ENCODE measurements at places on chromosomes 12 and 14. TPM values are rescaled to one million over a fixed set of nuclear protein-coding genes. Genes with fewer than 3 reads are reported as not detected.

Gene ADAM21
- total RNA-seq: 13.7 TPM

Gene PLEK2
- total RNA-seq: 4.2 TPM

Gene BCL11B
- 4.7 TPM for total RNA-seq

Gene DGKA
- total RNA-seq: 28.9 TPM

Gene TAS2R46
- 3.2 TPM for total RNA-seq

Gene PLEKHD1
- total RNA-seq: 0.87 TPM

Gene GLI1
- 18.0 TPM for total RNA-seq

Gene DHH
- 148 TPM for total RNA-seq

- H3K27me3 ChIP-seq: no peaks in the 10 kb centered on the region
- H3K4me1 ChIP-seq: no peaks in the 10 kb centered on the region
- H3K27ac ChIP-seq: no peak overlapping the region
- DNase-seq: no peak
- no peaks in the 10 kb centered on the region for H3K36me3 ChIP-seq
- H3K4me3 ChIP-seq: no peak overlapping the region
Observed at GRCh38 chr12:105091476-105092206, 7.4 kb upstream of the ALDH1L2 start.

GRCh38 chr14:105214324-105214915 is 33.3 kb upstream of the NUDT14 start:
- no peaks in the 10 kb centered on the region for H3K36me3 ChIP-seq
- H3K4me1 ChIP-seq: no peaks in the 10 kb centered on the region
- no peak for DNase-seq
- H3K4me3 ChIP-seq: no peak overlapping the region
- H3K27ac ChIP-seq: no peak overlapping the region
- H3K27me3 ChIP-seq: no peaks in the 10 kb centered on the region

GRCh38 chr12:71440763-71441748 is 1.5 kb downstream of the LGR5 start:
- peaks cover 7% of the 10 kb centered on the region for H3K4me1 ChIP-seq
- no peaks in the 10 kb centered on the region for H3K27me3 ChIP-seq
- no peak overlapping the region for H3K27ac ChIP-seq

GRCh38 chr12:29578070-29578469 is 80.6 kb upstream of the OVCH1 start:
- H3K4me3 ChIP-seq: no peak overlapping the region
- no peak overlapping the region for H3K27ac ChIP-seq
- no peaks in the 10 kb centered on the region for H3K27me3 ChIP-seq
- H3K36me3 ChIP-seq: no peaks in the 10 kb centered on the region
- DNase-seq: no peak

DNA sequence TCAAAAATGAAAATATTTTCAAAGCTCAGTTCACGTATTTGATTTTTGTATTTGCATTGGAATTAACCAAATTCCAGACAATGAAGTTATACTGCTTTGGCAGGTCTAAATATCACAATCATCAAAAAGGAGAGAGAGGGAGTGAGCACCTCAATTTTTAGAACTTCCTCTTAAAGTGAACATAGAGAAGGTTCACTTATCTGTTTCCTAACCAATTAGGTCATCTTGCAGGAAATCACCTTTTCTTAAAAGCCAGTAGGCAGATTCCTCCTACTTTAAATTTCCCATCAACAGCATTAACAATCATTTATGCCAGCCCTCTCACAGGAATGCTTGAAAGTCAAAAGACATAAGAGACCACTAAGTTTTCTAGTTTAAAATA is 388.7 kb downstream of the ZFP36L1 start:
- no peaks in the 10 kb centered on the region for H3K27me3 ChIP-seq
- peak overlapping the region; percentile 52 for H3K27ac ChIP-seq
- H3K4me3 ChIP-seq: no peak overlapping the region
- H3K4me1 ChIP-seq: peaks cover 38% of the 10 kb centered on the region

- H3K27me3 ChIP-seq: no peaks in the 10 kb centered on the region
- no peak overlapping the region for H3K27ac ChIP-seq
- H3K4me1 ChIP-seq: no peaks in the 10 kb centered on the region
Observed at GRCh38 chr14:102985665-102986064, 63.2 kb downstream of the AMN start.

GRCh38 chr14:52883658-52884057 is 67.2 kb downstream of the FERMT2 start:
- H3K4me1 ChIP-seq: no peaks in the 10 kb centered on the region
- DNase-seq: no peak
- no peak overlapping the region for H3K4me3 ChIP-seq
- no peak overlapping the region for H3K27ac ChIP-seq
- no peaks in the 10 kb centered on the region for H3K36me3 ChIP-seq
- no peaks in the 10 kb centered on the region for H3K27me3 ChIP-seq

DNA sequence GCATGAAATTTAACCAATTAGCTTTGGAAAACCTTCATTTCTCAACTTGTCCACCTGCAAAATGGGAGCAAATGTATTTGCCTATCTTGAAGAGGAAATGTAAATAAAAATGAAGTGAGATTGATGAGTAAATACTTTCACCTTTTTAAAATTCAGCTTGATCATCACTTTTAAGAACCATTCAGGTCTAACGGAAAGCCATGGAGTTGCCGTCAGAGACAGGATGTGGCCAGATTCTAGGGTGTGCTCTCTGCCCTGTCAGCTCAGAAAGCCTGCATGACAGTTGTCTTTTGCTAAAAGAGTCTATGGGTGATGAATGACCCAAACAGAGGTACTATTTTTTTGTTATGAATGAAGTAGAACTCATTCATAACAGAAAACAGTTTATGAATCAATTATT is 104.3 kb upstream of the SLC35F4 start:
- H3K4me1 ChIP-seq: no peaks in the 10 kb centered on the region
- DNase-seq: no peak
- no peaks in the 10 kb centered on the region for H3K36me3 ChIP-seq
- no peak overlapping the region for H3K4me3 ChIP-seq
- no peak overlapping the region for H3K27ac ChIP-seq

DNA sequence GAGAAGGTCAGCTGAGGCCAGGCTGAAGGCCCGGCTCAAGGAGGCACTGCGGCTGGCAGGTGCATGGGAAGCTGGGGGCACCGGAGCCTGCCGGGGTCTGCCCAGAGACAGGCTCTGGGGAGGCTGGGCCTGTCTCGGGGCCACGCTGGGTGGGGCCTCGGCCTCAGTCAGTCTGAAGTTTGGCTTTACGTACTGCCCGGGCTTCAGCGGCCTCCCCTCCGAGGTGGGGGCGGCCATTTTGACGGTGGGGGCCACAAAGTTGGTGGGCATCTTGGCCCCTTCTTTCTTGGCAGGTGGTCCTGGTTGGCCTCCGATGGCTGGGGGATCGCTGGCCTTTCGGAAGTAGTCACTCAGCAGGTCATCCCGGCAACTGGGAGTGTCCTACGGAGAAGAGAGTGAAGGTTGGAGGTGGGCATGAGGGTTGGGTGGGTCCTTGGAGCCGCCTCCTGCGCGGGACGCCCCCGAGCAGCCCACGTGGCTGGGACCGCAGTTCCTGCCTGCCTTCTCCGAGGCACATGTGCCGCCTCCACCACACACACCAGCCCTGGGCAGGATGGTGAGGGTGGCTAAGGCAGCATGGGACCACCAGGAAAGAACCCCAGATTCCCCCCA is 28.9 kb upstream of the GPR68 start:
- no peaks in the 10 kb centered on the region for H3K27me3 ChIP-seq
- H3K27ac ChIP-seq: no peak overlapping the region
- peaks cover 37% of the 10 kb centered on the region for H3K4me1 ChIP-seq
- no peak for DNase-seq

- no peak for DNase-seq
- H3K27me3 ChIP-seq: no peaks in the 10 kb centered on the region
- H3K27ac ChIP-seq: no peak overlapping the region
- H3K4me3 ChIP-seq: no peak overlapping the region
- no peaks in the 10 kb centered on the region for H3K4me1 ChIP-seq
Observed at GRCh38 chr12:115474539-115475353, 790.8 kb upstream of the TBX3 start.

DNA sequence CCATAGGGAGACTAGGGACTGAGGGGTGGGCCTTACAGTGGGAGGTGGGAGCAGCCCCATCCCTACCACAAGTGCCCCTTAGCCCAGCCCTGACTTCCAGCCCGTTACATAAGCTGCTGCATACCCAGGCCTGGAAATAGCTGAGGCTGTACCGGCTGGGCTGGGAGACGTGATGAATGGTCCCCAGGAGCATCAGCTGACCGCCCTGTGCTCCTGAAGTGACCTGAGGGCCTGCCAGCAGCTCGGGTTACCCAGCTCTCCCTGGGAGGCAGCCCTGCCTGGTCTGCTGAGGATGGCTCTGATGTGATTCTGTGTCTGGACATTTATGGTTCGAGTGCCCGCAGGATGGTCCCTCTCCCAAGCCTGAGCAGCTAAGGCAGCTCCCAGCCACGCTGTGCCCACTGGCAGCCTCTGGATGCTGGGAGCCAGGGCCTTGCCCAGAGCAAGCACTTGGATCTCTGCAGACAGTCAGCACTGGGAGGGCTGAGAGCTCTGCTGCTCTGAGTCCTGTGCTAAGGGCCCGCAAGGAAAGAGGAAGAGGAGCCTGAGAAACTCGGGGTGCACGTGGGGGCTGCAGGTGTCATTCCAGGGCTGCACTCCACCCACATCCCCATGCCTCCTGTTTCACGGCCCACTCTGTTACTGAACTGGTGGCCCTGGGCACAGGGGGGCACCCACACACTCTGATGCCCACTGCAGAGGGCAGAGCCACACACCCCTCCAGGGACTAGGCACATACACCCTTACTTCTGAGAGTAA is 20.5 kb downstream of the TAMALIN start:
- peaks cover 25% of the 10 kb centered on the region for H3K4me1 ChIP-seq
- no peaks in the 10 kb centered on the region for H3K27me3 ChIP-seq
- DNase-seq: no peak
- H3K4me3 ChIP-seq: no peak overlapping the region
- no peaks in the 10 kb centered on the region for H3K36me3 ChIP-seq

DNA sequence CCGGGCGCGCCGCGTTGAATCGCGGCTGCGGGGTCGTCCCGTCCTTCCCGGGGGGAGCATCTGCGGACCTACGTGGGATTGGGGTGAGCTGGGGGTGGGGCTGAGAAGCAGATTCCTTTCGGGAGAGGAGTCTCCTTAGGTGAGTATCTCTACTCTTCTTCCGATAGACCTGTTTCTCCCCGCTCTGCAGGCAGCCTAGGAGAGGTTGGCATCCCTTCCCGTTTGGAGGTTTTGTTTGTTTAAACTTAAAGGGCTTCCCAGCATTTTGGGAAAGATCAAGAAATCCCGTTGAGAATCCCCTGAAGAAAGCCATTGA is 411 bp downstream of the TTLL5 start:
- no peaks in the 10 kb centered on the region for H3K27me3 ChIP-seq
- H3K27ac ChIP-seq: peak overlapping the region; percentile 83
- no peak for DNase-seq
- no peaks in the 10 kb centered on the region for H3K36me3 ChIP-seq
- H3K4me1 ChIP-seq: peaks cover 18% of the 10 kb centered on the region

DNA sequence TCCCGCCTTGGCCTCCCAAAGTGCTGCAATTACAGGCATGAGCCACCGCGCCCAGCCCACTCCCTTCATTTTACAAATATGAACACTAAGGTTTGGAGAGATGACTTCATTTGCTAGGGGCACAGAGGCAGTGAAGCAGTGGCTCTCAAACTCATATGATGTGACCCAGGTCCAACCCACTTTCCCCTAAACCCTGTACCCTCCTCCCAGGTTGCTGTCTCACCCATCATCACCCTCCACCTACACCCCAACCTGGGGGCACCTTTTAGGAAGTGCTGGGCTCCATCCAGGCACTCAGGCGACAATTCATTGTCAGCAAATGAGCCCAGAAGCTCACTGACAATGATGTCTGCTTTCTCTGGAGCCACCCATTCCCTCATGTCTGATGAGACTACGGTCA is 4.8 kb upstream of the RBM23 start:
- DNase-seq: no peak
- no peak overlapping the region for H3K27ac ChIP-seq
- no peak overlapping the region for H3K4me3 ChIP-seq
- H3K27me3 ChIP-seq: no peaks in the 10 kb centered on the region
- peaks cover 17% of the 10 kb centered on the region for H3K4me1 ChIP-seq
- no peaks in the 10 kb centered on the region for H3K36me3 ChIP-seq

- no peaks in the 10 kb centered on the region for H3K4me1 ChIP-seq
- H3K36me3 ChIP-seq: no peaks in the 10 kb centered on the region
- H3K27me3 ChIP-seq: no peaks in the 10 kb centered on the region
- H3K4me3 ChIP-seq: no peak overlapping the region
- no peak for DNase-seq
Observed at GRCh38 chr14:60815371-60815770, 80.8 kb downstream of the MNAT1 start.

DNA sequence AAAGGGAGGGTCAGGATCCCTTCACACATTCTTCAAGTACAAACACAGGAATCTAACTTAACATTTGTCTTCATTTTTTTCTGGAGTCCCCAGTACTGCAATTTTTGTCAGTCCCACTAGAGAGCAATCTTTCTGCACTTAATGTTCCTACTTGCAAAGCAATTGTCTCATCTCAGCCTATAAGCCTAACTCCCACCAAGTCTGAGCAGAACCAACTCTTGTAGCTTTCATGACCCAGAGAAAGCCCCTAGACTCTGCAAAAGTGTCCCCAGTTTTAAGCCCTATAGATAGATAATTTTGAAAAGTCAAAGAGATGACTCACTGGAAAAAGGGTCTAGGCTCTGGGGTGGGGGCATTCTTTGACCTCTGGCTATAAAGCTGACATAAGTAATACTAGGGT is 1.8 kb upstream of the ZBTB39 start:
- no peaks in the 10 kb centered on the region for H3K36me3 ChIP-seq
- H3K27ac ChIP-seq: no peak overlapping the region
- peaks cover 14% of the 10 kb centered on the region for H3K4me1 ChIP-seq

GRCh38 chr14:54354096-54354495 is 42.7 kb upstream of the CDKN3 start:
- H3K27ac ChIP-seq: no peak overlapping the region
- H3K27me3 ChIP-seq: no peaks in the 10 kb centered on the region
- H3K4me1 ChIP-seq: peaks cover 18% of the 10 kb centered on the region
- H3K36me3 ChIP-seq: no peaks in the 10 kb centered on the region

GRCh38 chr14:92004062-92004461 is 35.8 kb downstream of the TRIP11 start:
- H3K27me3 ChIP-seq: no peaks in the 10 kb centered on the region
- H3K27ac ChIP-seq: no peak overlapping the region
- no peak for DNase-seq
- H3K36me3 ChIP-seq: no peaks in the 10 kb centered on the region
- no peaks in the 10 kb centered on the region for H3K4me1 ChIP-seq

GRCh38 chr12:64682572-64683277 is 72.4 kb downstream of the RASSF3 start:
- DNase-seq: no peak
- no peaks in the 10 kb centered on the region for H3K27me3 ChIP-seq
- no peaks in the 10 kb centered on the region for H3K4me1 ChIP-seq
- H3K27ac ChIP-seq: no peak overlapping the region
- no peaks in the 10 kb centered on the region for H3K36me3 ChIP-seq

- no peaks in the 10 kb centered on the region for H3K36me3 ChIP-seq
- no peaks in the 10 kb centered on the region for H3K4me1 ChIP-seq
- no peaks in the 10 kb centered on the region for H3K27me3 ChIP-seq
- no peak overlapping the region for H3K4me3 ChIP-seq
Observed at GRCh38 chr12:108967869-108968540, 52.9 kb downstream of the SVOP start.

DNA sequence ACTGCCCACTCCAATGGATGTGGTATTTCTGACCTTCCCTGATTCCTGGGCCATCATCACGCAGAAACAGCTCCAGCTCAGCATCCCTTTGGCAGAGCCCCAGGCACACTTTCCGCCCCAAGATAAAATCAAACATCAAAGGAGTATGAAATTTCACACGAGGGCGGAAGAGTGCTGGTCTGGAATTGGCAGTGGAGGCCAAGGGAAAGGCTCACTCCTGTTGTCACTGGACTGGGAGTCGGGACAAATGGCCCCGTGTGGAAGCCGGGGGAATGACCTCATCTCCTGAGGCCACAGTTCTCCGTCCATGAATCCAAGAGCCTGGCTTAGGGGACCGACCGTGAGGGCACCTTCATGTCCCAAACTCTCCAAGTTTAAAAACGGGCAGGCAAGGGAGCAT is 40.9 kb downstream of the FZD10 start:
- no peaks in the 10 kb centered on the region for H3K36me3 ChIP-seq
- DNase-seq: no peak
- H3K4me1 ChIP-seq: no peaks in the 10 kb centered on the region
- no peaks in the 10 kb centered on the region for H3K27me3 ChIP-seq
